Adrenal gland (tissue), 19 donors: ENCODE measurements at places on chromosomes 3 and 15. TPM values are rescaled to one million over a fixed set of nuclear protein-coding genes. Genes with fewer than 3 reads are reported as not detected.

DNA sequence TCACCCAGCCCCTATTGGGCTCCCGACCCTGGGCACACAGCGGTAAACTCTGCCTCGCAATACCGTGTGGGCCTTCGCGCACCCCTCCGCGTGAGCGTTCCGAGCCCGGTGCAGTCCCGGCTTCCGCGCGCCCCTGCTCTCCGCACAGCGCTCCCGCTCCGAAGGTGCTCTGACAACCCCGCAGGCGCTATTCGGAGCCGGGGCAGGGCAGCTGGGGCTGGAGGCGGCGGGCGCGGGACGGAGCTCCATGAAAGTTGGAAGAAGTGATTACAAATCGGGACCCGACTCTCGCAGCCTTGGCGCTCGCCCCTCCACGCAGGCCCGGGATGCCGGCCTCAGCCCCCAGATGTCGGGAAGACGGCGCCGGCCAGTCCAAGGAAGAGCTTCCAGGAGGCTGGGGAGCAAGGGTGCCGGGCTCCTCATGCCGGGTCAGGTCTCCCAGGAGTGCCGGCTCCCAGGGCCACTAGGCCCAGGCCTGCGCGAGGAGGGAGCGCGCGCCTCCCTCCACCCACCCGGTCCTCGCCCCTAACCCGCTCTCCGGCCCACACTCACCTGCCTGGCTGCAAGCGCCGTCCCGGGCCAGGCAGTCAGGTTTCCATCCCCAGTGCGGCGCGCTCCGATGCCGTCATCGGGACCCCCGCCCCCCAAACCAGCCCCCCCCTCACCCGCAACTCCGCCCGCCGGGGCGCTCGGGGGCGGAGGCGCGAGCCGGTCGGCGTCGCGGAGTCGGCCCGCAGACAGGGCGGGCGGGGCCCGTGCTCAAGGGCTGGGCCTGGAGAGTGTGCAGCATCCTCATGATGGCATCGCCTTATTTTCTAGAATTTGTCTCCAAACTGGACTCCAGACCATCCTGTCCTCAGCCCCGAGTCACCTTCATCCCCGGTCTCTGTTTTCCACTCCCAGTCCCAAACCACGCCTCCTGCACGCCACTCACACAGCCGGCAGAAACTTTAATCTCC, at the start of gene KIF7:
Gene KIF7, minus strand, starts transcription at position 621 of the 959 bp plus-strand sequence. CDS start 2,537 bp downstream, outside the sequence.
- no peaks in the 10 kb centered on the region for H3K36me3 ChIP-seq
- no peak within 1 kb of the TSS for H3K27ac ChIP-seq
- no peaks in the 10 kb centered on the region for H3K27me3 ChIP-seq
- no peak for DNase-seq
- peak within 1 kb of the TSS; percentile 24 for H3K4me3 ChIP-seq
- H3K4me1 ChIP-seq: peaks cover 6% of the 10 kb centered on the region

DNA sequence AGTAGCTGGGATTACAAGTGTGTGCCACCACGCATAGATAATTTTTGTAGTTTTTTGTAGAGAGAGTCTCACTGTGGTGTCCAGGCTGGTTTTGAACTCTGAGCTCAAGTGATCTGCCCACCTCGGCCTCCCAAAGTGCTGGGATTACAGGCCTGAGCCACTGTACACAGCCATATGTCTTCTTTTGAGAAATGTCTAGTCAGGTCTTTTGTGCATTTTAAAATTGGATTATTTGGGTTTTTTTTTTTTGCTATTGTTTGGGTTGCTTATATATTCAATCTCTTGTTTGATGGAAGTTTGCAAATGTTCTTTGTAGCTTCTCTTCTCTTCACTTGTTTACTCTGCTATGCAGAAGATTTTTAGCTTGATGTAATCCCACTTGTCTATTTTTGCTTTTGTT, 6.2 kb upstream of the ARPP19 start:
- no peaks in the 10 kb centered on the region for H3K27me3 ChIP-seq
- H3K4me1 ChIP-seq: no peaks in the 10 kb centered on the region
- H3K27ac ChIP-seq: no peak overlapping the region
- H3K36me3 ChIP-seq: no peaks in the 10 kb centered on the region

- no peaks in the 10 kb centered on the region for H3K27me3 ChIP-seq
- H3K36me3 ChIP-seq: no peaks in the 10 kb centered on the region
- H3K27ac ChIP-seq: no peak overlapping the region
- H3K4me1 ChIP-seq: no peaks in the 10 kb centered on the region
- H3K4me3 ChIP-seq: no peak overlapping the region
- DNase-seq: no peak
These were observed 8.6 kb downstream of the LPCAT4 start for GRCh38 chr15:34358367-34358766.

- no peaks in the 10 kb centered on the region for H3K27me3 ChIP-seq
- no peaks in the 10 kb centered on the region for H3K4me1 ChIP-seq
- DNase-seq: no peak
- H3K27ac ChIP-seq: no peak overlapping the region
These were observed 225.4 kb downstream of the EPHA3 start for GRCh38 chr3:89332793-89333192.

Gene GPR149
- total RNA-seq: not detected

DNA sequence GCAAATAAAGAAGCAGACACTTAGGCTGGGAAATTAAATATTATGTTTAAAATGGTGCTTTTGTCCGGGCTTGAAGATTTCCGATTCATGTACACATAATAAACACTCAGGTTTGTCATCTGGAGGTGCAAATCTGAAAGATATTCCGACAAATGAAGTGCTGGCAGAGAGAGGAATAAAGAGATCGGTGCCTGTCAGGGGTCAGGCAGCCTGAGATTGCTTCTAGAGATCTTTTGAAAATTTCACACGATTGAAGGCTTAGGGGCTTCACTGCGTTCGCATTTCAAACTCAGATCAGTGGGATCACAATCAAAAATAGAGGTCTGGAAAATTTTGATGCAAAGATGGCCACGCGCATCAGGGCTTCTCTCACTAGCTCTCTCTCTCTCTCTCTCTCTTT, 33.2 kb downstream of the NR2F2 start:
- H3K27ac ChIP-seq: no peak overlapping the region
- H3K27me3 ChIP-seq: peaks cover 5% of the 10 kb centered on the region
- no peak for DNase-seq
- no peaks in the 10 kb centered on the region for H3K36me3 ChIP-seq

DNA sequence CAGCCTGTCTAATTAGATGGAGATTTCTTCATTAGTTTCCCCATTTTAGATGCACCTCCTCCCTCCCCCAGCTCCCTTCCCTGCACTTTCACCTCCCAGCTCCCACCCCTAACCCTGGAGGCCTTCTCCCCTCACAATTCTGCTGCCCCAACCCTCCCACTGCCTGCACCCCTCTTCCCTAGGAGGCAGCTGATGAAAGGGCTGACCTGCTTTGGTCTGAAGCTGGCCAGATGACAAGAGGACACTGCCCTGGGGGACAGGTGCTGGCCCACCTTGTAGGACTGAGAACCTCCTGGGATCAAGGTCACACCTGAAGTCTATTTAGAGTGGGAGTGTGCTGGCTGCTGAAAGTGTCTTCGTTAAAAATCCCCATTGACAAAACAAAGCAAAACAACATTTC, 259.4 kb downstream of the TLE3 start:
- DNase-seq: no peak
- no peak overlapping the region for H3K4me3 ChIP-seq
- H3K27ac ChIP-seq: no peak overlapping the region
- H3K4me1 ChIP-seq: no peaks in the 10 kb centered on the region
- H3K36me3 ChIP-seq: no peaks in the 10 kb centered on the region

Gene BFSP2
- total RNA-seq: not detected

DNA sequence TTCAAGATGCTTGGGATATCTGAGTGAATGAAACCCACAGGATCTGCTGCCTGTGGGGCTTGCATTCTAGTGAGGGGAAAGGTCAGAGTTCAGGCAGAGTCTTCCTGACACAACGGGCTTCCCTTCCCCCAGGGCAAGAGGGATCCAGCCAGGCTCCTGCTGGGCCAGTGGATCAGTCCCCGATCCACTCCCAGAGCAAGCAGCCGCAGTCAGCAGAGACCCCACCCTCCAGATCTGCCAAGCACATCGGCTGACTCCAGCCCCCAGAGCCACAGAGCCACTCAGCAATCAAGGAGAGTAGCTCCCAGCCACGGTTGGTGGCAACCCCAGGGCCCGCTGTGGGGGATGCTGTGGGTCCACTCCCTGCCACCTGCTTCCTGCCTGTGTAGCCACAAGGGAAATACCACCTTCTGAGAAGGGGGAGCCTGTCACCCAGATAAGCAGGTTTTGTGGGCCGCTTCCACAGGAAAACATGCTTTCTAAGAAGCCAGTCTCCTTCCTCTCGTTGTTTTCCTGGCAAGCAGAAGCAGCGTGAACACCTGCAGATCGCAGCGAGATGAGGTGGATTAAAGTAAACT, 44.9 kb downstream of the CPN2 start:
- no peaks in the 10 kb centered on the region for H3K27me3 ChIP-seq
- no peaks in the 10 kb centered on the region for H3K36me3 ChIP-seq
- peaks cover 17% of the 10 kb centered on the region for H3K4me1 ChIP-seq

Gene PLA2G4B
- 1.5 TPM for total RNA-seq

- no peak overlapping the region for H3K4me3 ChIP-seq
- H3K27ac ChIP-seq: no peak overlapping the region
- H3K27me3 ChIP-seq: no peaks in the 10 kb centered on the region
- H3K4me1 ChIP-seq: no peaks in the 10 kb centered on the region
- no peaks in the 10 kb centered on the region for H3K36me3 ChIP-seq
These were observed 10.0 kb downstream of the MRPS25 start for GRCh38 chr3:15055019-15055557.

DNA sequence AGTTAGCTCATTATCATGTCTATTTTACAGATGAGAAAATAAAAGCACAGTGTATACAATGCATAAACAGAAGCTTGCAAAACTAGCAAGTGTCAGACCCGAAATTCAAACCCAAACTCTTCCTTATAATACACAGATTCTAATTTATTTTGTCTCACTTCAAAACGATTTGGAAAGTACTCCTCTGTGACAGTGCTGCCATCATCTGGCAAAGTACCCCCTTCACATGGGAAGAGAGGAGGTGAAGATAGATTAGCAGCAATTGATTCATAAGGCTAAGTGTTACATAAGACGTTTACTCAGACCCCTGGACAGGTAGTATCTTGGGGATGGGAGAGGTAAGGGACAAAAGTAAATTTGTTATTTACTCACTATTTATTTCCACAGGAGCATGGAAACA, 744.0 kb upstream of the SGO1 start:
- no peaks in the 10 kb centered on the region for H3K27me3 ChIP-seq
- no peak overlapping the region for H3K27ac ChIP-seq
- H3K4me1 ChIP-seq: no peaks in the 10 kb centered on the region
- DNase-seq: no peak
- H3K4me3 ChIP-seq: no peak overlapping the region

Gene SCN11A
- not detected for total RNA-seq

DNA sequence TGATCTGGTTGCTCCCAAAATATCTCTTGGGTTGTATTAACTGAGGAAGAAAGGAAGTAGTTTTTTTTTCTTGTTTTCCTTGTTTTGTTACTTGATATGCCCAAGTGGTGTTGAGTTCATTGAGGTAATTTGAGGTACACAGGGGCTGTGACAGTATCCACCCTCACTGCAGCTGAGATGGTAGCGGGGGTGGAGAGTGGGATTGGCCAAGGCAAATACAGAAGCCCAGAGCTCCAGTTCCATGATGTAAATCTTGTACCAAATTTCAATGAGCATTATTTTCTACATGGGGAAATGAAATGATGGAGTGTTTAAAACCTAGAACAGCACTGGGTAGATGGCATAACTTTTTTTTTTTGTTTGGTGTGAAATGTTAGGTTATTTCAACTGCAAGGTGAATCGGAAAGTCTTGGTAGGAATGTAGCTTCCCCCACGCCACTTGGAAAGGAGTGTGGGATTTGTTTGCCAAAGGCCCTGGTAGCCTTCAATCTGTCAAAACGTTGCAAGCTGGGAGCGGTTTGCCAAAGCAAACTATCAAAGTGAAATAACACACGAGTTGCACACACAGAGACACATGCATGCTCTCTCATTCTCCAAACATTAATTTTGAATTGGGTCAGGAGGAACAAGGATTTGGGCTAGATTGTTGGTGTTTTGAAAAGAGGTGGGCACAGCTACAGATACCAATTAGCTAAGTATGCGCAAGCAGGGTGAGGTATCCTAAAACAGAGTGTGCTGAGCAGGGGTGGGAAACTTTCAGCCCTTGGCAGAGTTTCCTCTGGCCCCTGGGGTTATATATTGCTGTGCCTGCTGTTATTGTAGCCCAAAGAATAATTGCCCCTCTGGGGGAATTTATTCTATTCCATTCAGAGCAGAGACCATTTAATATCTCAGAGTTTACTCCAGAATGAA, 34.6 kb downstream of the THSD4 start:
- no peak overlapping the region for H3K4me3 ChIP-seq
- peak overlapping the region; percentile 18 for H3K27ac ChIP-seq
- H3K27me3 ChIP-seq: no peaks in the 10 kb centered on the region
- H3K4me1 ChIP-seq: peaks cover 7% of the 10 kb centered on the region
- no peaks in the 10 kb centered on the region for H3K36me3 ChIP-seq
- no peak for DNase-seq

DNA sequence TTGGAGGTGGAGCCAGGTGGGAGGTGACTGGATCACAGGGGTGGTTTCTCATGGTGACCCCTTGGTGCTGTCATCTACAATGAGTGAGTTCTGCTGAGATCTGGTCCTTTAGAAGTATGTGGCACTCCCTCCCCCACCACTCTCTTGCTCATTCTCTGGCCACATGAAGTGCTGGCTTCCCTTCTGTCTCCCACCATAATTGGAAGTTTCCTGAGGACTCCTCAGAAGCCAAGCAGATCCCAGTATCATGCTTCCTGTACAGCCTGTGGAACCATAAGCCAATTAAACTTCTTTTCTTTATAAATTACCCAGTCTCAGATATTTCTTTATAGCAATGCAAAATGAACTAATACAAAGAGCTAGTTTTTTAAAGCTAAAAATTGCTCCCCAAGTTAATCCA, 54.7 kb downstream of the SLC41A3 start:
- no peak overlapping the region for H3K27ac ChIP-seq
- DNase-seq: no peak
- no peaks in the 10 kb centered on the region for H3K36me3 ChIP-seq
- no peaks in the 10 kb centered on the region for H3K4me1 ChIP-seq
- no peak overlapping the region for H3K4me3 ChIP-seq
- no peaks in the 10 kb centered on the region for H3K27me3 ChIP-seq

GRCh38 chr15:63380151-63380807, 1.4 kb downstream of the CA12 start:
- no peaks in the 10 kb centered on the region for H3K36me3 ChIP-seq
- H3K27ac ChIP-seq: no peak overlapping the region
- peaks cover 11% of the 10 kb centered on the region for H3K4me1 ChIP-seq
- no peak for DNase-seq

GRCh38 chr15:78561490-78561889, 3.8 kb upstream of the CHRNA5 start:
- no peaks in the 10 kb centered on the region for H3K36me3 ChIP-seq
- peaks cover 7% of the 10 kb centered on the region for H3K4me1 ChIP-seq
- DNase-seq: no peak

- no peaks in the 10 kb centered on the region for H3K36me3 ChIP-seq
- no peak overlapping the region for H3K4me3 ChIP-seq
- H3K27ac ChIP-seq: no peak overlapping the region
These were observed 161.4 kb upstream of the LRTM1 start for GRCh38 chr3:55089211-55089610.

DNA sequence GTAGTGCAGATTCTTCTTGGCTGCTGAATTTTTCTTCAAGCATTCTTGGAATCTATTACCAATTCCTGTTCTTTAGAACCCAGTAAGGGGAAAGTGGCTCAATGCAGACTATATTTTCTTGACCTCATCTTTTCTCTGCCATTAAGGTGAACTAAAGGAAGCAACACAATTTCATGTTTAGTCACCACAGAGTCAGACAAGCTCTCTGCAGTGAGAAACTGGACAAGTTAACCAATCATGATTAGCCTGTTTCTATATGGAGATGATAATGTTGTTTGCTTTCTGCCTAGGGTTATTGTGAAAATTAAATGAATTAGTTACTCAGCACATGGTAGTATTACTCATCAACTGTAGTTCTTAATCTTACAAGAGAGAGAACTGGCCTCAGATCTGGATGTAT, 1075.1 kb downstream of the AGBL1 start:
- no peaks in the 10 kb centered on the region for H3K27me3 ChIP-seq
- no peak overlapping the region for H3K4me3 ChIP-seq
- H3K27ac ChIP-seq: no peak overlapping the region
- no peaks in the 10 kb centered on the region for H3K36me3 ChIP-seq
